Large intestine (tissue), 12 donors: ENCODE measurements at places on chromosomes 6 and 20. TPM values are rescaled to one million over a fixed set of nuclear protein-coding genes. Genes with fewer than 3 reads are reported as not detected.

The SAMD5 gene
- polyA plus RNA-seq, result 32.8 TPM

The OR2H1 gene
- polyA plus RNA-seq, result not detected

The ZNF165 gene
- polyA plus RNA-seq, result 2.7 TPM

The CCN6 gene
- 0.43 TPM for polyA plus RNA-seq

The SLC22A16 gene
- 0.25 TPM for polyA plus RNA-seq

The MAFB gene
- polyA plus RNA-seq, result 8.8 TPM

The MYCT1 gene
- polyA plus RNA-seq, result 8.5 TPM

The MACROD2 gene
- polyA plus RNA-seq, result 5.4 TPM

The BTNL2 gene
- polyA plus RNA-seq, result 0.18 TPM

The PACRG gene
- 1.5 TPM for polyA plus RNA-seq

The DNAH8 gene
- 0.01 TPM for polyA plus RNA-seq

The NR2E1 gene
- polyA plus RNA-seq, result not detected

The AVP gene
- 0.49 TPM for polyA plus RNA-seq

The PROKR2 gene
- polyA plus RNA-seq, result not detected

The MMP24 gene
- 3.9 TPM for polyA plus RNA-seq

The FAM83D gene
- 7.8 TPM for polyA plus RNA-seq

The ALDH5A1 gene
- 29.8 TPM for polyA plus RNA-seq

The FRK gene
- 10.7 TPM for polyA plus RNA-seq

The MAS1 gene
- polyA plus RNA-seq, result 0.01 TPM

The CENPQ gene
- 7.3 TPM for polyA plus RNA-seq

The GPLD1 gene
- 2.2 TPM for polyA plus RNA-seq

The EDN1 gene
- polyA plus RNA-seq, result 36.4 TPM

The PRDM13 gene
- polyA plus RNA-seq, result 0.03 TPM

The ENTPD6 gene
- polyA plus RNA-seq, result 106 TPM

The TMEM217 gene
- polyA plus RNA-seq, result 1.5 TPM

The DLGAP4 gene
- 43.1 TPM for polyA plus RNA-seq

The SLC13A3 gene
- polyA plus RNA-seq, result 3.7 TPM

The IL17F gene
- polyA plus RNA-seq, result 0.55 TPM

The MDFI gene
- polyA plus RNA-seq, result 22.1 TPM

The CLPSL2 gene
- polyA plus RNA-seq, result not detected

The NKX2-2 gene
- 4.1 TPM for polyA plus RNA-seq

The BMP5 gene
- polyA plus RNA-seq, result 26.8 TPM

The RIMS1 gene
- polyA plus RNA-seq, result 4.2 TPM

The WDR46 gene
- polyA plus RNA-seq, result 37.7 TPM

The EDN3 gene
- 17.7 TPM for polyA plus RNA-seq

The C6orf52 gene
- polyA plus RNA-seq, result 12.7 TPM

The ZNF512B gene
- 8.1 TPM for polyA plus RNA-seq

The UBE2C gene
- 35.6 TPM for polyA plus RNA-seq

The BPIFB4 gene
- 0.12 TPM for polyA plus RNA-seq

The PFDN4 gene
- polyA plus RNA-seq, result 42.2 TPM

The PSORS1C2 gene
- 0.04 TPM for polyA plus RNA-seq

The COL9A1 gene
- polyA plus RNA-seq, result 5.2 TPM

The CGA gene
- polyA plus RNA-seq, result 0.04 TPM

The SEMG2 gene
- polyA plus RNA-seq, result not detected

The ADGB gene
- polyA plus RNA-seq, result 0.06 TPM

The SUMO4 gene
- 0.52 TPM for polyA plus RNA-seq

The PNLDC1 gene
- 0.16 TPM for polyA plus RNA-seq
